ENCODE measurements at places on chromosomes 3 and 15.

GRCh38 chr3:159417761-159418160 lies 570.9 kb upstream of the IL12A start:
- no peak for DNase-seq

DNA sequence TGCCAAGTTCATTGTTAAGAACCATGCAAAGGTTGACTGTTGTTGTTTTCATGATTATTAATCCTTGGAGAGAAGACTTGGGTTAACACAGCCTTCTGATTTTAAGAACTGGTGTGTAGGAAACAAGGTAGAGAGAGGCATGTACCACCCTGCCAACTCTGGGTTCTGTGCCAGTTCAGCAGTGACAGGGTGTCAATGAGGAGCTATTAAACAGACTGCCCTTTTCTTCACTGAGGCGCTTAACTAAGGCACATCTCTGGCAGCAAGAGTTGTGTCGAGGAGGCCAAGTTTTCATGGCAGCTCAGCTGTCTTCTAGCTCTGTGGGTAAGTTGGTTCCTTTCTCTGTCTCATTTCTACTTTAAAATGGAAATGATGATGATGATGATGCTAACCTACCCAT lies 117.6 kb downstream of the FEZF2 start:
- no peak for DNase-seq

- DNase-seq: no peak
These were observed 182.5 kb downstream of the NFKBIZ start for GRCh38 chr3:102031834-102032233.

DNA sequence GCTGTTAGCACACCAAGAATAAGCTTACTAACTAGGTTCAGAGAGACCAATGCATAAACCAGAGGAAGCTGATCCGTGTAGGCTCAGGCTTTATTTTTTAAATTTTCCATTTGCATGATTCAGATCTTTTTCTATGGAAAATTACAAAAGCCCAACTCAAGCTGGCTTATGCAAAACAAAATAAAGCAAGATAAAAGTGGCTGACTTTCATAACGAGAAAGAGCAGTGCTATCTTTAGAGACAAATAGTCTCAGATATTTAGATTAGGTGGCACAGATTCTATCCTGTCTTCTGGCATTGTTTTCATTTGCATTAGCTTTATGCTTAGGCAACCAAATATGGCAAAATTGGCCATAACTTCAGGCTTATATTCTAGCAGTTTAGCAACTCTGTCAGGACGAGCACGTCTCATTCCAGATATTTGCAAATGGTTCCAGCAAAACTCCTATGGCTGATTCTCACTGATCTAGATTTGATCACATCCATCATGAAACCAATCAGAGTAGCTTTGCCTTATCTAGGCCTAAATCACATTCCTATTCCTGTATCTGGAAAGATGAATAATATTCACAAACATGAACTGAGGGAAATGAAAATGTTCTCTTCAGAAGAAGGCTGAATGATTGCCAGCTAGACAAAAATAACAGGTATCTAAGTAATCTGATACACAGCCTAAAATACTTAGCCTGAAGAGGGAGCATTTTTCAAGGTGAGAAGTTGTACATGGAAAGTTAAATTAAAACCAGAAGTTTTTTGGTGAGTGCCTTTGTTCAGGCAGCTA lies 216.4 kb upstream of the DPPA4 start:
- DNase-seq: no peak

DNA sequence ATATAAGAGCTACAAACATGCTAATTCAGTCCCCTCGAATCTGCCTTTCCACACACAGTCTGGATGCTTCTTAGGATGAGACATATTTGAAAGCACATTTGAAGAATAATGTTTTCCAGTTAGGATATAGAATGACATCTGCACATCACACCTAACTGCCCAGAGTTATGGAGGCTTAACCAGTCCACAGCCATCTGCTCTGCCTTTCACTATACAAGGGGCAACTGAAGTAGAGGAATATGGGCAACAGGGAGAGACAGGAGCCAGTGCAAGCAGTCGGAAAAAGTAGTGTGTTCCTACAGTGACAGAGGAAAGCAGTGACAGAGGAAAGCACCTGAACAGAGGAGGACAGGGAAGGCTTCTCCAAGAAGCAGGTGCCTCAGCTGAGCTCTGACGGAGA lies 79.0 kb upstream of the CLDN18 start:
- no peak for DNase-seq

GRCh38 chr3:3737531-3737930 lies 61.7 kb upstream of the LRRN1 start:
- no peak for DNase-seq

All from NCI-H1105 (cell line).